A172 (cell line): ENCODE measurements at places on chromosomes 4 and X. TPM values are rescaled to one million over a fixed set of nuclear protein-coding genes. Genes with fewer than 3 reads are reported as not detected.
A peak's percentile ranks its signal among the peaks of the same experiment; 100 is the strongest.

Gene FSTL5
- total RNA-seq, result 29.3 and 30.1 TPM in 2 replicates

Gene SUV39H1
- total RNA-seq, result 18.4 and 18.9 TPM in 2 replicates

Gene ATOH1
- total RNA-seq, result not detected in 2 replicates

Gene CENPVL2
- total RNA-seq, result not detected in 2 replicates

Gene IL3RA
- not detected in 2 replicates for total RNA-seq

GRCh38 chr4:140931911-140932310 is 175.7 kb upstream of the TBC1D9 start:
- DNase-seq, result no peak

GRCh38 chrX:45743081-45743533 is 542.4 kb upstream of the DIPK2B start:
- DNase-seq, result peak; percentile 81

DNA sequence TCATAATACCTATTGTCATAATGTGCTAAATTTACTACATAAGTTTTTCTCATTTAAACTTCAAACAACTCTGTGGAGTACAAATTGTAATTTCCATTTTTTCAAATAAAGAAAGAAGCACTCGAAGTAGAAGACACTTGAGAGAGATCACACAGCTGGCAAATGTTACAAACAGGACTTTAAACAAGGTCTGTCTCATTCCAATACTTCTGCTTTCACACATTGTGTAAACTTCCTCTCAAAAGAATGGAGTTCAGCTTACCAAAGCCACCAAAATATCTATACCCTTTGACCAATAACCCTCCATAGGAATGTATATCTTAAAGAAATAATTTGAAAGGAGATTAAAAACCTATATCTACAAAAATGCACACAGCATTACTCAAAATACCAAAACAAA is 88.3 kb downstream of the OPHN1 start:
- no peak for DNase-seq

DNA sequence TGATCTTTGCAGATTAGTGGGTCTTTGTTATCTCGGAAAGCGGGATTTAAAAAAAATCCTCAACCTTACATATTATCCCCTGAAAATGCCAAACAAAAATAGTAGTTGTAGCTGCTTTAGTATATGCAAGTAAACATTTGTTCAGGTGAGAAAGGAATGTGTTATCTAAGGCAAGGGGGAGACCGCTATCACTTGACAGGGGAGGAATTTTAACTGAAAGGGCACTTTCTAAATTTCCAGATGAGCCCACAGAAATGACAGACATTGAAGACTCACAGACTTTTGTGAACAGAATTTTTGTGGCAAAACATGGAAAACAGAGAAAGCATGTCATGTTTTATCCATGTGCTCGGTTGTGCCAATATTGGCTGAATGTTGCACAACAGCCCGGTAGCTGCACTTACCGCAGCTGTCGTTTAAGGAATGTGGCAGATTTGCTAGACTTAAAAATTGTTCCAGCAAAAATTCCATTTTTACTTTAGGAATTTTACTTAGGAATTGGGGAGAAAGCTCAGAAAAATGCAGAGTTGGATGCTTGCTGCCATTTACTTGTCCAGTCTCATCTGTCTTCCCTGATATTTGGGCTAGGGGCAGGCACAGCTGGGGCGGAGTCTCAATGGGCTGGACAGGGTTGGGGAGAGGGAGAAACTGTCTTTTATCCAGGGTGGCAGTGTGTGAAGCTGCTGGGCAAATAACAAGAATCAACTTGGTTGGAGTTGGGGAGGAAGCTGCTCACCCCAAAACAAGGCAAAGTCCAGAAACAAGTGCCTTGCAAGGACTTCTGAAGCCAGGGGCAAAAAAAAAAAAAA is 94.6 kb upstream of the RPS6KA3 start:
- DNase-seq, result no peak

GRCh38 chrX:123088331-123088730 is 95.7 kb upstream of the GRIA3 start:
- no peak for DNase-seq

GRCh38 chr4:20266215-20267082 is 14.7 kb downstream of the SLIT2 start:
- DNase-seq, result no peak

- no peak for DNase-seq
These were observed 2.2 kb downstream of the IDUA start for GRCh38 chr4:988726-989721.

DNA sequence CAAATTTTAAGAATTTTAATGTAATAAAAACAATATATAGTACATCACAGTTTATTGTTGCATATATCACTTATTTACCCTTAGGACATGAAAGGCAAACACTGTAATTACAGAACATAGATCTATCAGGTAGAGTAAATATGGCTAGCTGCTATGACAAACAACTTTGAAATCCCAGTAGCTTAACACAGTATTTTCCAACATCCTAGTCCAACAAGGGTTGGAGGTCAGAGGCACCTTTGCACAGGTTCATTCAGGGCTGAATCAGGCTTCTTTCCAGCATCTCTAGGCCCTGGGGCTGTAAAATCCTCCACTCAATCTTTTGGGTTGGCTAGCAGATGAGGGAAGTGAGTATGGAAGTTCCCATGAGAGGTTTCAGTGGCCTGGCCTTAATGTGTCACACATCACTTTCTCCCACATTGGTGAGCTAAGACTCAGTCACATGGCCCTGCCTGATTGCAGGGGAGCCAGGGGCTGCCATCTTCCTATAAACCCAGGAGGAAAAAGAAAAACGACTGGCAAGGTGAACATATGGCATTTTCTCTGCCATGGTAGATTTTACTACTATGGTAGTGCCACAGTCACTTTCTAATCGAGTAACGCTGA is 32.9 kb downstream of the HERC6 start:
- no peak for DNase-seq

GRCh38 chr4:52298444-52298843 is 247.3 kb downstream of the SPATA18 start:
- no peak for DNase-seq

- DNase-seq, result no peak
These were observed 175.2 kb upstream of the ADAMTS3 start for GRCh38 chr4:72744103-72744725.

- DNase-seq, result no peak
These were observed 274.6 kb downstream of the NKX6-1 start for GRCh38 chr4:84224522-84224921.

DNA sequence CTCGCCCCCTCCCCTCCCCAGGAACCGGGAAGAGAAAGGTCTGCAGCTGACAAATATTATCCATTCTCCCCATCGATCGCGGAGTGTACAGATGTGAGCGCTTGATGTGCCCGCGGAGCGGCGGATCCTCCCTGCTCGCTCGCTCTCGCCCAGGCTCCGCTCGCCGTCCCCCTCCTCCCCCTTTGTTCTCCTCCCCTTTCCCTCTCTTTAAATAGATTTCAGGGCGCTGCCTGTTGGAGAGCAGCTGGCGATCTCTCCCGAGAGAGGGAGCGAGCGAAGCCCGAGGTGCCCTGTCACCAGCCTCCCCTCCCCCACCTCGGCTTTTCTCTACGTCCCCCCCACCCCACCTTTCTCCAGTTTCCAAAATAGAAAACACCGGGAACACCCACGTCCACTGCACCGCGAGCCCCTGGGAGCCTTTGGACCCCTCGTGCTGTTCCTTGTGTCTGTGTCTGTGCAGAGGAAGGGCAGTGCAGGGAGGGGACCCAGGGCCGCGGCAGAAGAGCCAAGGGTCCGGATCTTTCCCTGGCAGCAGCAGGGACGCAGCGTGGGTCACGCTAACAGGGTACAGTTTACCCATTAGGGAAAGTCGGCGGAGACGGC is 56.6 kb upstream of the BCOR start:
- peak; percentile 39 for DNase-seq

DNA sequence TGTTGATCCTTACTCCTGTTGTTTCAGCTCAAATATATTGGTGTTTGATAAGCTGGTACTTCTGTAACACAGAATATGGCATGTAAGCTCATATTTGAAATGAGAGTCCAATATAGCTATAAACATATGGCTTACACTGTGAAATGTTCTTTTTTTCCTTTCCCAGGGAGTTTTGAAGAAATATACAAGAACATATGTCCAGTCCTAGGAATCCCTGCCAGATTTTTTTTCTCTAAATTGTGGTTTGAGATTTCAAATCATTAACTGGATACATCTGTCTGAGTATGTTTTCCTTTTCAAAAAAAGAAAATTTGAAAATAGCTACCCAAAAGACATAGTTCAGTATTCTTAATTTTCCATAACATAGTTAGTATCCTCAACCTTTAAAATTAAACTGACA is 60.2 kb downstream of the HMGB2 start:
- no peak for DNase-seq

GRCh38 chr4:88697141-88697540 is 488 bp downstream of the NAP1L5 start:
- no peak for DNase-seq

- DNase-seq, result no peak
These were observed 14.5 kb downstream of the UGT2B15 start for GRCh38 chr4:68655764-68656444.

- DNase-seq, result no peak
These were observed 52.2 kb downstream of the HTT-AS start for GRCh38 chr4:3022112-3022511.

- no peak for DNase-seq
These were observed 126.1 kb downstream of the EIF4E start for GRCh38 chr4:98802770-98803198.

GRCh38 chr4:40682290-40683101 is 52.8 kb upstream of the RBM47 start:
- DNase-seq, result no peak

GRCh38 chr4:26819026-26819425 is 41.6 kb upstream of the STIM2 start:
- DNase-seq, result no peak

DNA sequence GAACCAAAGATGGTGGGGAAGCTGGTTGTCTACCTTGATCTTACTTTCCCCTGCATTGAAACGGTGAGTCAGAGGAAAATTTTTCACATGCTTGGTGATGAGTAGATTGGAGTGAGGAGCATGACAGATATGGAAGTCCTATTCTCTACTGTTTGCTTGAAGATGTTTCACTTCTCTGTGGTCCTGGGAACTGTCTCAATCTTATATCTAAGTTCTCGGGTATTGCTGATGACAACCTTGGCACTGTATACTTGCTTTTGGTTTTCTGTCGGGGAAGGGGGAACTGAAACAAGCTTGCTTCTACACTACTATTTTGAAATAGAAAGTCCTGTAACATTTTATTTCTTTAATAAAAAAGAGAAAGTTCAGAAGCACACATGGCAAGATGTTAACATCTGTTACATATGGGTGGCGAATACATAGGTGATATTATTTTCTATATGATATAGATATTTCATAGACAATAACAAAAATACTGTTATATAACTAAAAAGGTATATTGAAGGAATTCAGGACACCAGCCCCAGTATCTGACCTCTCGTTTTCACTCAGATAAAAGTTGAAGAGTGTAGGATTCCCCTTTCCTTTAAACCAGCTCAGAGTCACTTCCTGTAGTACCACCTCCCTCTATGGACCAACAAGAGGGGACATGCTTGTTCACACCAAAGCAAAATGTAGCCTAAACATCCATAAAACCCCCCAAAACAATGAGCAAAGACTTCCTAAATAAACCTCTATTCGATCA is 88.8 kb downstream of the FMR1NB start:
- DNase-seq, result no peak

- DNase-seq, result no peak
These were observed 10.8 kb downstream of the AGTR2 start for GRCh38 chrX:116181300-116181699.
